ENCODE measurements at places on chromosomes 3 and 15. TPM values are rescaled to one million over a fixed set of nuclear protein-coding genes. Genes with fewer than 3 reads are reported as not detected.

The SNTN gene
- total RNA-seq = not detected

DNA sequence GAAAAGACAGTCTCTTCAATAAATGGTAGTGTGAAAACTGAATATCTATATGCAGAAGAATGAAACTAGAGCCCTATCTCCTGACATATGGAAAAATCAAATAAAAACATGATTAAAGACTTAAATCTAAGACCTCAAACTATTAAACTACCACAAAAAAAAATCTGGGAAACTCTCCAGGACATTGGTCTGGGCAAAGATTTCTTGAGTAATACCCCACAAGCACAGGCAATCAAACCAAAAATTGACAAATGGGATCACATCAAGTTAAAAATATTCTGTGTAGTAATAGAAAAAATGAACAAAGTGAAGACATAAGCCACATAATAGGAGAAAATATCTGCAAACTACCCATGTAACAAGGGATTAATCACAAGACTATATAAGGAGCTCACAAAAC, 286.4 kb downstream of the TBC1D5 start:
- no peak for DNase-seq

The GMNC gene
- total RNA-seq = not detected

The AHSG gene
- not detected for total RNA-seq

The ACTC1 gene
- not detected for total RNA-seq

The SCN11A gene
- 0.11 TPM for total RNA-seq

GRCh38 chr3:70808881-70809280, 496.4 kb upstream of the MDFIC2 start:
- no peak for DNase-seq

DNA sequence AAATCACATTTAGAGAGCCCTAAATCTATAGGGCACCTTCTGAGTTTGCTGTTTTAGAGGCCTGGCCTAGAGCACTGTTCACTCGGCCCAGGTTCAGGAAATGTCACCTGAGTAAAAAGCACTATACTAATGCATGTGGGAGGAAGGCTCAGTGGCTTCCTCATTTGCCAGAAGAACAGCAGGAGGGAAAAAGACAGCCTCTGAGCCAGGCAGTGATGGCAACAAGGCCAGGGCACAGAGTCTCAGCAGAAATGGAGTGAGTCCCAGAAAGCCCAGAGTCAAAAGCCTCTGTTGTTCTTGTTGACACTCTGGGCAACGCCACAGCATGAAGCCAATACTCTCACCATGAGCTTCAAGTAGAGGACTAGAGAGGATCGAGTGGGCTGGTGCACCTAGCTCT, 25.9 kb downstream of the LTF start:
- no peak for DNase-seq

DNA sequence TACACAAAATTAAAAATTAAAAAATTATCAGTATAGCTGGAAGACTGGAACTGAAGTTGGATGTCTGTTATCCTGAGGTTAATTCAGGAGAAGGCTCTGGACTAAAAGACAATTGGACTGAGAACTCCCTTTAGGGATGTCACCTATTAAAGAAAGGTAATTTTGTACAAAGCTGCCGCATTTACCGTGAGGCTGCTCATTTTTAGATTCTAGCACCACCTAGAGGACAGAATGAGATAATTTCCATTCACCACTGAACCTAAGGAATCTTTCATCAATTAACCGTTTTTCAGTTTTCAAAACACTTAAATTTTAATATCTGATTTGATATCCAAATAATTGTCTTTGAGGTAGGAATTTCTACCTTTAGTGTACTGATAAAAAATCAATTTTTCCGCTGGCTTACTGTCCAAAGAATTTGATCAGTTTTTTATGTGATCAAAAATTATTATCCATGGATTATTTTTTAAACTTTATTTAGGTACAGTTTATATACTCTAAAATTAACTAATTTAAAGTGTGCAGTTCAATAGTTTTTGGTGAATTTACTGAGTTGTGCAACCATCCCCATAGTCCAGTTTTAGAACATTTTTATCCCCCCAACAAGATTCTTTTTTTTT, 106.7 kb upstream of the TNIK start:
- no peak for DNase-seq

DNA sequence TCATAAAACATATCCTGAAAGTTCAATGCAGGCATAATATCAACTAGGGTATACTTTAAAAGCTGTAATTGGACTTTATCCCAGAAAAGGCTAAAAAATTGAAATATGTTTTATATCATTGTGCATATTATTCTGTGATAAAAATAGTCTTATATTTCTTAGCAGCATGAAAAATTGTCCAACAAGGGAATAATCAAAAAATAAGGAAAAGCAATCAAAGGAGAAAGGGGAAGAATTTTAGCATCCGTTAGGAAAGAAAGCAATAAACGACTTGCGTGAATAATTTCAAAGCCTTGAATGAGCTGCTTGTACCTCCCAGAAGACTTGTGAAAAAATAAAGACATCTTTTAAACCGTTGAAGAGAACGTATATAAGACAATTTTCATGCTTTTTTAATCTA, 1369.8 kb upstream of the GBE1 start:
- no peak for DNase-seq

The NANOGP8 gene
- not detected for total RNA-seq

DNA sequence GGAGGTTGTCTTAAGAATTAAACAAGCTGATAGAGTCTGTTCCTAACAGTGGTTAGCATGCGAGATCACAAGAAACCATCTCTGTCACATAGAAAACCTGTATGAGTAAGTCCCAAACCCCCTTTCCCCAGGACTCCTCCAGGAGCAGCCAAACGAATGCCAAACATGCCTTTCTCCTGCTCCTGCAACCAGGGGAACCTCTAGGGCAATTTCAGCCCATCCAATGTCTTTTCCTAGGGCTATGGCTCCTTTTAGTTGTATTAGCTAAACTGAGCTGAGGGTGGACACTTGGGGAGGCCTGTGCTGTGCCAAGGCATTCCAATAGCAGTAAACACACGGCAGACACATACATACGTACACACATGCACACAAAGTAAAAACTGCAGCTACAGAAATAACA, 36.5 kb upstream of the TIMP4 start:
- no peak for DNase-seq

The CCR5 gene
- 39.6 TPM for total RNA-seq

- no peak for DNase-seq
Measured at GRCh38 chr15:74790080-74790916, 8.4 kb downstream of the CSK start.

The SEMA3B gene
- 1.0 TPM for total RNA-seq

GRCh38 chr3:170523248-170523647, 62.6 kb downstream of the SLC7A14 start:
- DNase-seq = no peak

GRCh38 chr15:67253549-67254237, 768 bp downstream of the AAGAB start:
- no peak for DNase-seq

The SYNPR gene
- not detected for total RNA-seq

DNA sequence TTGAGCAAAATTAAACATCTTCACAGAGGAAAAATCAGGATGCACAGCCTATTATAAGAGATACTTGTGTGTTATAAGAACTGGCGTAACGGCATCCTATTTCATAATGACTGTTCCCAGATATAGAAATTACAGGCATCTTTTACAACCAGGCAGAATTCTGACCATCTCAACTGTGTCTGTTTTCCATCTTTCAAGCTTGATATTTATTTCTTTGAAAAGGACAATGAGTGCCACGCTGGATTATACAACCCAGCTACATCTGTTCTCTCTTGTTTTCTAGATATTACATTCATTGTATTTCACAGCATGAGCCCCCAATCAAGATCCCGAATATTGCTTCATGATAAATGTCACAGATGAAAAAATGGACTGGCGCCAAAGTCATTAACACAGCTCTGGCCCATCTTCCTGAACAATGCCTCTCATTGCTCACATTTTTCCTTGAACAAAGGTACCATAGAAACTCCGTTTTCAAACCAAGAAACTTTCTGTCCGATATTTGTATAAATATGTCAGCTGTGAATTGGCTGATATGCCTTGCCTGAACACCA, 420.6 kb downstream of the TBL1XR1 start:
- DNase-seq = no peak

DNA sequence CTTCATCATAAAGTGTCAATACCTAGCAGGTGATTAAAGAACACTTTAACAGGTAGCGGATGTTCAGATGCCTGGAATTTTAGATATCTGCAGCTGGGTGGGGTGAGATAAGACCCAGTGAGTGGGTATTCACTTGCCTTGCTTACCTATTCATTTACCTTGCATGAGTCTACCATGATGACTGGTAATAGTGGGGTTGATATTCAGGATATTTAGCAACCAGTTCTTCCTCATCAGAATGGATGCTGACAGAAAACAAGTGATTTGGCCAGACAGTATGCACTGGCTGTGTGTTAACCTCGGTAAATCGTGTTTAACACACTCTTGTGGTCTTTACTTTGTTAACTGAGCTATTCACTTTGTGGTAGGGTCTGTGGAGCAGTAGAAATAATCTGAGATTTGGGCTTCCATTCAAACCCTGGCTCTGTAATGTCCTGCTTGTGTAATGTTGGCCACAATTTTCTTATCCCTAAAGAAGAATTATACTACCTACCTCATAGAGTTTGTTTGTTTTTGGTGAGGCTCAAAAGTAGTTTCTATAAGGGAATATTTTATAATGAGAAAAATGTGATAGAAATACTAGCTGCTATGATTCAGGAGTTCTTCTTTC, 391.9 kb upstream of the TBL1XR1 start:
- DNase-seq = no peak

The IL16 gene
- total RNA-seq = 284 TPM

The CCDC32 gene
- total RNA-seq = 26.2 TPM

DNA sequence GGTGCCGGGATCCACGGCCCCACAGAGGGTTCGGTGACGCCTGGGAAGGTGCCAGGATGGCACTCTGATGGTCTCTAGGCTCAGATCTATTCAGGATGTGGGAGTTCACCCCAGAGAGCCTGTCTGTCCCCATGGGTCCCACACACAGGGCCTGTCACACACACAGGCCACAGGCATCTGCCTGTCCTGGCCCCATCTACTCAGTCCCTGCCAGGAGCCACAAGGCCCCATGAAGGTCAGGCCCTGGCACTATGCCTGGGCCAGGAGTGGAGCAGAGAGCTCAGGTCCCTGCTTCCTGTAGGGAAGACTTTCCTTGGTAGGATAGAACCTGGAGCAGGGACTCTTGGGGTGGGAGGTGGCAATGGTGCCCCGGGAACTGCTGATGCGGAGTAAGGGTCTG, 49.0 kb upstream of the FURIN start:
- DNase-seq = no peak

DNA sequence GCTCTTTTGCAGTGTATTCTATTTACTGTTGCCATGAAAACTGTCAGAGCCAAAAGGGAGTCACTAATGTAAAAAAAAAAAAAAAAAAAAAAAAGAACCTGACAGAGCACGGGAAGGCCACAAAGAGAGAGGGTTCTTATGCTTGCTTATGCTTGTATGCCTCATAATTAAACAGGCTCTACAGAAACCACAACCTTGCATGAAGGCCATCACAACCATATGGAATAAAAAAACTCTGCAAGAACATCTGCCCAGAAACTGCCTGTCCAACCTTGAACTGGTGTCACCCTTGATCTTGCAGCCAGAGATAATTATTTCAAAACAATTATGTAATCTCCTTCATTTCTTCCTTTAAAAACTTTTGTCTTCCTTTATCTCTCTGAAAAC, 50.1 kb downstream of the CFAP20DC start:
- no peak for DNase-seq

- DNase-seq = no peak
Measured at GRCh38 chr3:172194702-172195406, 155.5 kb downstream of the FNDC3B start.

The UNC13C gene
- total RNA-seq = not detected

DNA sequence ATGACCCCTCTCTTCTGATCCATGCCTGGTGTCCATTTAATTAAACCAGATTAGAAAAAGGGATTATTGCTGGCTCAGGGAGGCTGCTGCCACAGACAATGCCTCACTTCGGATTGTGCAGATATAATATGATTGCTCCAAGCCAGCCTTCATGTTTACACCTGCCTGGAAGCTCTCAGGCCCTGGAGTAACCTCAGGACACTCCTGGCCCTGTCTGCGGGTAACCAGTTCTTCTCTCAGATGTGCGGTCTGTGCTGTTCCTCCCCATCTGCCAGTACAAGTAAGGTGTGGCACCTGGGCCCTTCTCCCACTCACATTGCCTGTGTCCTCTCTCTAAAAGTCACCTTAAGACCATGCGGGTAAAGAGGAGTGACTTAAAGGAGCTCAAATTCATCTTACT, 8.8 kb upstream of the GOLGA8J start:
- DNase-seq = no peak

DNA sequence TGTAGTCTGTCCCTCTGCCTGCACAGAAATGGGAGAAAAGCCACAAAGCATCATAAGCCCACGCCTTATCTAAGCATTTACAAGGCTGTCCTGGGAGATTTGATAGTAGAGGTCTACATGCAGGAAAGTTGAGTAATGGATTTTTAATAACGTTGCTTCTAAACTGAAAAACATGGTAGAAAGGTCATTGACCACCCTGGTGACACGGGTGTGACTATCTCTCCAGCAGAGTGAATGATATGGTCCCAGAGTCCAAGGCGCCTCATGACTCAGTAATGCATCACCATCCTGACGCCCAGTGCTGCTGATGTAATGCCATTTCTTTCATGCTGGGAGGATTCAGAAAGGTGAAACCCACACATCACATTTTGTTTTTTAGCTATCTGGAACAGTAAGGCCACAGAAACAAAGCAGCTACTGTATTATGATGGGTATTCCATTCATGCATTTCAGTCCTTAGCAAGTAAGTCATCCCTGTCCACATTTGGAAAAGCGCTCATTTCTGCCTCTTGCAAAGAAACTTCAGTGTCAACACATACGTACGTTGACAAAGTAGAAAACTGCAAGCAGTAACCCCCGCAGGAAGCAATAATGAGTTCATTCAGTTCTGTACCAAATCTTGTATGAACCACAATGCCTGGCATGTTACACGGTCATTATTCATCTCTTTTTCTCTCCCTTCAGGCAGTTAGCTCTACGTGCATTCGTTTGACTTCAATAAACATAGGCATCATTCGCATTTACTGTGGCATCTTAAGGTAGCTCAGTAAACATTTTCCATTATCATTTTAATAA, 483.5 kb downstream of the GABRG3 start:
- no peak for DNase-seq

DNA sequence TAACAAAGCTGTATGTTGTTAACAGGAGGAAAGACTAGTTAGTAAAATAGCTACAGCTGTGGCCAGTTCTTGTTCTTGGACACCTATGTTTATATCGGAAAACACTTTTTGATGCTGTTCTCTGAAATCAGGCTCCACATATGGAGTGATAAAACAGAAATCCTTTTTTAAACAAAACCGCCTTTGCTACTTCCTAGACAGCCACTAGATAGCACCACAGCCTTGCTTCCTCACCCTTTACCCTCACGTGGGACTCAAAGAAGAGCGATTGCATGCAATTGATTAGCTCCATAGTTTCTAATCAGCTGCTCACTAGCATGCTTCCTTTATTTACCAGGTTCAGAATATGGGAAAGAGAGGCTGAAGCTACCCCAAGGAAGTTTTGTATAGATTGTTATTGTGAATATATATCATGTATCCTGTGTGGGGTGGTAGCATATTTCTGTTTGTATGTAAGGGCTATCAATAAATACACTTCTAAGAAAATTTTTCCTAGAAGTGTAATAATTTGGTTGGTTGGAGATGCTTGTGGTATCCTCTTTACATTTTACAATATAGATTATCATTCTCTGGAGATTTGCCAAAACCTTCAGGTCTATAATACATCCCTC, 4.3 kb upstream of the MTFMT start:
- no peak for DNase-seq

Data from activated naive CD8-positive, alpha-beta T cell treated with anti-CD3 and anti-CD28 coated beads, Interleukin-2, amount 10 ng/mL, durations not matched to agents 7 days and 5 days (primary cell).